ENCODE measurements at places on chromosomes 7 and 10. TPM values are rescaled to one million over a fixed set of nuclear protein-coding genes. Genes with fewer than 3 reads are reported as not detected.

DNA sequence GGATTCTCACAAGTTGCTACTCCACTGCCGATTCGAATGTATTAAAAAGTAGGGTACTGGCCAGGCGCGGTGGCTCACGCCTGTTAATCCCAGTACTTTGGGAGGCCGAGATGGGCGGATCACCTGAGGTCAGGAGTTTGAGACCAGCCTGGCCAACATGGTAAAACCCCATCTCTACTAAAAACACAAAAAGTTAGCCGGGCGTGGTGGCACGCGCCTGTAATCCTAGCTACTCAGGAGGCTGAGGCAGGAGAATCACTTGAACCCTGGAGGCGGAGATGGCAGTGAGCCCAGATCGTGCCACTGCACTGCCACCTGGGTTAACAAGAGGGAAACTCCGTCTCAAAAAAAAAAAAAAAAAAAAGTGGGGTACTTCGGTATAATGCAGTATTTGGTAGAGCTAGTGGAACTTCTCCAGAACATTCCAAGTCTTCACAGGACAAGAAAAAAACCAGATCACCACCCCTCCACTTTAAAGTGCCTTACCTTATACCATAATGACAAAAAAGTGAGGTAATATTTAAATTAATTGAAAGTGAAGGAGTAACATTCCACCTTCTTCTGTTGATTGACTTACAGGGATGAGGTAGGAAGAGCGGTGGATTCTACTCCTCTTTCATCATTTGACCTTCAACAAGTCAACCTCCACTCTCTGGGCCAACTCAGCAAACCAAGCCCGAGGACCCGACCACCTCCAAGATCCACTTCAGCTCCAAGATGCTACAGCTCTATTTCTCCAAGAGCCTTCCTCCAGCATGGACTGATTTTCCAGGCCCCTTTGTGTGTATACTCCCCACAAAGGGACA lies 2.0 kb downstream of the BAZ1B start:
- ATAC-seq: no peak

- ATAC-seq: no peak
Observed at GRCh38 chr7:14341200-14341775, 351.8 kb upstream of the ETV1 start.

DNA sequence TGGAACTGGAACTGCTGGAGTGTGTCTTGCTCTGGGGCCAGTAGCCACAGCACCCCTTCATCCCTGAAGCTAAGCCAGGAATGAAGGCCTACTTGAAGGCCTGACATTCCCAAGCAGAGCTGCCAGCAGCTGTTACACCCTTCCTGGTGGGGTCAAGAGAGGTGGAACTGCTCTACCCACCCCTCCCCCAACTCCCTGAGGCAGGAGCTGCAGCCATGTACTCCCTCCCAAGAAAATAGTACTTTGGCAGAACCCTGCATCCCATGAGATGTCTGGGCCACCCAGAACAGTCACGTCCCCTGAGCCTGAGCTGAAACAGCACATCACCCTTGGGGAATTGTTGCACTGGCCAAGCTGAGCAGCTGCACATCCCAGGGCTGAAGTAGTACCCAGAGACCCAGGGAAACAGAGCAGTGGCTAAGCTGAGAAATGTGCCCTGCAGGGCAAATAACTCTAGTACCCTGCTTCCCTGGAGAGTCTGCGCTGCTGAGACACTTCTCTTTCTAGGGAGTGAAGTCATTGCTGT lies 63.4 kb upstream of the PLA2G12B start:
- no peak for ATAC-seq

DNA sequence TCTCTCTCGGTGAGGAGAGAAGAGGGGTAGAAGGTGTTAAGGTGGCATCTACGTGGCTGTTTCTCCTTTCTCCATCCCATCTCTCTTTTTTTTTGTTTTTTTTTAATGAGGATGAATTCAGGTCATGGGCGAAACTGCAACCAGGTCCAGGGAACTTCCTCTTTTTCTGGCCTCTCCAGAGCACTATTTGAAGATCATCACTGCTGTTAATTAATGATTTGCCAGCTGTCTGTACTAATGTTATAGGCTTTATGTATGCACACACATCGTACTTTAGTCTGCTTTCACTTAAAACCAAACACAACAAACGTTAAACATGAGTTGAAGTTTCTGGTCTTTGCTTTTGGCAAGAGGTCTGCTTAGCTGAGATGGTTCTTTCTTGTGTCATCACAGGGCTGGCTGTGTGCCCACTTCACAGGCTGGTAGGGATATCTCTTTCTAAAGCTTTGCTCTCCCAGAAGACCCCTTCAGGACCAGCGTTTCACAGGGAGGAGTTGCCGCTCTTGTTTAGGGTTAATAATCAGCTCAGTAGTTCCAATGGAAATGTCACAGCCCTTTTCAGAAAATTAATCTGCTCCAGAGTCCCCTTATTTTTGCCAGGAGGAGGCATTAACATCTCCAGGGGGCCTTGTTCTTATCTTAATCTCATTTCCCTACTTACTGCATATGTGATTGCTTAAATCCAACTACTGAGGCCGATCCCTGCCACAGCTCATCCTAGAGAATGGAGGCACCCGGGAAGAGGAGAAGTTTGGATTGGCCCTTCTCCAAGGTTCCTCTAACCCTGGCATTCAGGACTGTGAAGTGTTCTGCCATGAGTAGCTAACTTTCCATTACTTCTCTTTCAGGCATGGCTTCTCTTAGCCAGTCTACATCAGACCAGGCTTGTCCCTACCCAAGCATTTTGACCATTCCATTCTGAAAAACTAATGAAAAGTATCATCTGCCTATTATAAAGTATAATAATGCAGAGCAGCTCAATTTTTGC lies 273.9 kb upstream of the NFE2L3 start:
- no peak for ATAC-seq

DNA sequence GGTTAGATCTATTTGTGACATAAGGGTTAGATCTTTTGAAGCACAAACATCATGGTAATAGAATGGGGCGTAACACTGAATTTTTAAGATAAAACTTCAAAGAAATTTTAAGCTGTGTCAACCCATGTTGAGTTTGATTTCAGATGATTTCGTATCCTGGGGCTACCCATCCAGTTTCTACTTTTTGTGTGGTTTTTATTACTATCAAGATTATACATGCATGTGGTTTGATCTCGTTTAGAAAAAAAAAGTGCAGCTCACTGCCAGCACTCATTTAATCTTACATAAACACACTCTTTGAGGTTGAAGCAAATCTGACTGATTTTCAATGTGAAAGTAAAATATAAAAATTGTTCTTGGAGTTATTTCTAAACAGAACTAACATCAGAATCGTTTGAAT lies 140.8 kb upstream of the GRB10 start:
- no peak for ATAC-seq

DNA sequence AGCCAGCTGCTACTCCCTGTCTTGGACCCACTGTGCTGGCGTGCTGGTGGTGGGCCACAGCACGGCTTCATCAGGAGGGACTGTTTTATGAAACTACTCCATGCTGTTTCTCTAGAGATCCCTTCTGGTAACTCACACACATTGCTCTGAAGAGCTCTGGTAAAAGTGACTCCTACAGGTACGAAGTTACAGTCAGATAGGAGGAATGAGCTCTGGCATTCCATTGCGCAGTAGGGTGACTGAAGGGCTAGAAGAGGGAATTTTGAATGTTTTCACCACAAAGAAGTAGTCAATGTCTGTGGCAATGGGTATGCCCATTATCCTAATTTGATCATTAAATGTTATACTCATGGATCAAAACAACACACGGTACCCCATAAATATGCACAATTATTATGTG lies 609 bp downstream of the MAT1A start:
- ATAC-seq: no peak

DNA sequence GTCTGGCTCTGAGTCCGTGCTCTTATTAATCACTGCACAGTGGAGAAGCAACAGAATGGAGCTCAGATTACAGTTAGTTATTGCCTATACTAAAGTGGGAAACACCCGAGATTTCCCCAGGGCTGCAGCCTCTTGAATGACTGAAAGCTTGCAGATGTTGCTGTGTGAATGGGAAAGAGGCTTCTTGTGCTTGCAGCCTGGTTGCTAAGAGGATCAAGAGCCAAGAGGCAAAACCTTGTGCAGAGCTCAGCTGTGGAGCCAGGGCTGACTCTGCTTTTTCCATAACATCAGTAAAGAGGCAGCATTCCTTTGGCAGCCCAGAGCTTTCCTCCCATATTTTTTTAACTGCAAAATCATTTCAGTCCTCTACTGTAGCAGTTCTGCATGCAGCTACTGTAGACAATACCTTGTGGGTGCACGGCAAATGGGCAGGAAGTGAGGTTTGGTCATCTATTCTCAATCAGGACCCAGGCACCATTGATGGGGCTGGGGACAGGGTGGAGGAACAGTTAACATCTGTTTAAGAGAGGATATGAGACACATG lies 86.5 kb downstream of the RALA start:
- ATAC-seq: no peak

DNA sequence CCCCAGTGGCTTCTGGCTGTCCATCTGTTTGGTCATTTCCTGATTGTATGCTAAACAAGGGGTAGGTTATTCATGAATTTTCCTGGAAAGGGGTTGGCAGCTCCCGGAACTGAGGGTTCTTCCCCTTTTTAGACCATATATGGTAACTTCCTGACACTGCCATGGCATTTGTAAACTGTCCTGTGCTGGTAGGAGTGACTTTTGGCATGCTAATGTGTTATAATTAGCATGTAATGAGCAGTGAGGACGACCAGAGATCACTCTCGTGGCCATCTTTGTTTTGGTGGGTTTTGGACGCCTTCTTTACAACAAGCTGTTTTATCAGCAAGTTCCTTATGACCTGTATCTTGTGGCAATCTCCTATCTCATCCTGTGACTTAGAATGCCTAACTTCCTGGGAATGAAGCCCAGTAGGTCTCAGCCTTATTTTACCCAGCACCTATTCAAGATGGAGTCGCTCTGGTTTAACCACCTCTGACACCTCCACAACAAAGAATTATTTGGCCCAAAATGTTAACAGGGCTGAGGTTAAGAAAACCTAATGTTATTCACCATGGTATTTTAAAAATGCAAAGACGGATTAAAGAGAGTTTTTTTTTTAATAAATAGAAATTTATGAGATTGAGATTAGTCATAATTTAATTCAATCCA lies 2.4 kb upstream of the PTN start:
- no peak for ATAC-seq

DNA sequence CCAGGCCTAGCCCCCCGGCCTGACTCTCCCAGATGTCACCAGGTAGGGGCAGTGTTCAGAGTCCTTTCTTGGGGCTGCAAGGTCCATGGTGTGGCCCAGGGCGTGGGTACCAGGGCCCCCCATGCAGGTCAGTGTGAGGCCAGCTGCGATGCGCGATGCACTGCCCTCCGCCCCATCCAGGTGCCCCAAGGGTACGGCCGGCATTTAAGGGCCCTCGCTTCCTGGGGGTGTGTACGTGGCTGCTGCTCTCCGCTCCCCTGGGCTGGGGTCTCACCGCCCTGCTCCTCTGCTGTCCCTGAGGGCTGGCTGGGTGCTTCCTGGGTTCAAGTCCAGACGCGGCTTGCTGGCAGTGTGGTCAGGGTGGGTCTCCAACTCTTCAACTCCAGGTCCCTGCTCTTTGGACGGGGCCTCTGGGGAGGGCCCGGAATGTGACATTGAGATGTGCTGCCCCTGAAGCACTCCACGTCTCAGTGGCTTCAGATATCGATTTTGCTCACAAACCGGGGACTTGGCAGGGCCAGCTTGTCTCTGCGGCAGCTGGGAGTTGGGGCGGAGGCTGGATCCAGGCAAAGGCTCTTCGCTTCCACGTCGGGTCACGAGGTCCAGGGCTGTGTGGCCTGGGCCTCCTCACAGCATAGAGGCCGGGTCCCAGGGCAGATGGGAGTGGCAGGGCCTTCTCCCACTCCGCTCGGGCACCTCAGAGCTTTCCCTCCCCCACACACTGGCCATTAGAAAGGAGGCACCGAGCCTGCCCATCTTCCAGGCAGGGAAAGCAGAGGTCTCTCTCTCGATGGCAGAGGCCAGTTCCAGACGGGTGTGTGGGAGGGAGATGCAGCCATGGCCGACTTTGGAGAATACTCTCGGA lies 93.2 kb downstream of the UNCX start:
- ATAC-seq: no peak

DNA sequence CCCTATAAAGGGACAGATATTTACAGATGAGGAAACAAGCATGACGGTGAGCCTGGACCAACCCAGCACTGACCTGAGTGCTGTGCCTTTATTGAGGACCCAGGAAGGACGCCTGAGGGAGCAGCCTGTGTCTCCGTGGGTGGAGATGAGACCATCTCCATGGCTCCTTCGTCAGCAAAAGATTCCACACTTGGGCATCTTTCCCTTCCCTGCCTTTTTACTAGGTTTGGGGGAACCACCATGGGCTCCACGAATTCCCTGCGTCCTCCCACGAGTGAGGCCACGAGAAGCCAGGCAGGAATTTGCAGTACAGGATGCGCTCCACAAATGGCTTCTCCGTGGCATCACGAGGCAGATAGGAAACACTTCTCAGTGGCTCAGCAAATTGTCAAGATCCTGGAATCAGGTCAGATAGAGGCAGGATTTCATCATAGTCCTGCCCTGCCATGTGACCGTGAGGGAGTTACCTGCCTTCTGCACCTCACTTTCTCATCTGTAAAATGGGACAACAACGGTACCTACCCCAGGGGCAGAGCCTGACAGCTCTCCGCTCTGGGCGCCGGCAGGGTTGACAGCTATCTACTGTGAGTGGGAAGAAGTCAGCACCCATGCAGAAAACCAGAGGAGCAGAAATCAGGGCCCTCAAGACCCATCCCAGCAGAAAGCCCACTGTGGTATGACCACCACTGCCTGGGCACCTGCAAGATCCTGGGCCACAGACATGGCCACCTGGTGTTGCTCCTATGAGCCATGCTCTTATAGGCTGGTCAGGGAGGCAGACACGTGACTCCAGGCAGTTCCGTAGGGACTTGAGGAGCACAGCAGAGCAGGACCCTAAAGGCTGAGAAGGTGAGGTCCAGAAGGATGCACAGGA lies 80.1 kb downstream of the GRID1 start:
- no peak for ATAC-seq

DNA sequence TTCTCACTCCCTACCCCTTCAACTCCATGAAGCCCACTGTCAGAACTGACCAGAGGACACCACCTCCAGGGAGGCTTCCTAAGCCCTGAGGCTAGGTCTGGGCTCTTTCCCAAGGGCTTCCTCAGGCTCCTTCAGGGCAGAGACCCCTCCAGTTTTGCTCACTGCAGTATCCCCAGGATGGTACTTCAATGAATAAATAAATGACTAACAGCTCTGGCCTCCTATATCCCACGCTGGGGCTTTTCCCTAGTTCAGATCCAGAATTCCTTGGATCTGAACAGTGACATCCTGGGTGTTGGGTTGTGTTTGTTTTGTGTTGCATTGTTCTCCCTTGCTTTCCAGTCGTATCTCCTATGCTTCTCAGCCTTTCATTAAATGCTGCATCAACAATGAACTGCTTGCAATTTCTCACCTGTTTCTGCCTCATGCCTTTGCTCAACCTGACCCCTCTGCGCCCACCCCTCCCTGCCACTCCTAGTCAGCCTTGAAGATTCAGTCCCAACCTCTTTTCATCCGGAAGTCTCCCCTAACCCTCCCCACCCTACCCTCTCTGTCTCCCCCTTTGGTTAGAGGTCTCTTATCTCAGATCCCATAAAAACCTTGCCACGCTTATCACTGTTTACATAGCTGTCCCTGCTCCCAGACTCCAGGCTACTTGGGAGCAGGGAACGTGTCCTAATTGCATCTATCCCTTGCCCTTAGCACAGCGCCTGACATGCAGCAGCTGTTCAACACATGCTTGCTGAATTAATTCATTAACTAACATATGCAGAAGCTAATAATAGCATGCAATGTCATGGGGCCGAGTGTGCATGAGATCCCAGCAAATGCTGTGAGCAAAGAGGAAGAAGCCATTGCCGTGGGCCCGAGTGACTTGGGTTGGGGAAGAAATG lies 41.7 kb downstream of the PPP1R3C start:
- no peak for ATAC-seq

Gene KCNIP2
- 4.5 TPM for total RNA-seq

Gene COBL
- total RNA-seq: not detected

Gene ABLIM1
- total RNA-seq: 154 TPM

Gene TCERG1L
- 0.05 TPM for total RNA-seq

Gene PIK3CG
- 25.7 TPM for total RNA-seq

Gene GFRA1
- not detected for total RNA-seq

Measured in activated T-helper 17 cell treated with anti-CD3 and anti-CD28 coated beads, Interleukin-2, amount 50 U/mL, for 72 hours (primary cell).